NCI-H2081 (cell line): ENCODE measurements at places on chromosomes 16 and 17.

DNA sequence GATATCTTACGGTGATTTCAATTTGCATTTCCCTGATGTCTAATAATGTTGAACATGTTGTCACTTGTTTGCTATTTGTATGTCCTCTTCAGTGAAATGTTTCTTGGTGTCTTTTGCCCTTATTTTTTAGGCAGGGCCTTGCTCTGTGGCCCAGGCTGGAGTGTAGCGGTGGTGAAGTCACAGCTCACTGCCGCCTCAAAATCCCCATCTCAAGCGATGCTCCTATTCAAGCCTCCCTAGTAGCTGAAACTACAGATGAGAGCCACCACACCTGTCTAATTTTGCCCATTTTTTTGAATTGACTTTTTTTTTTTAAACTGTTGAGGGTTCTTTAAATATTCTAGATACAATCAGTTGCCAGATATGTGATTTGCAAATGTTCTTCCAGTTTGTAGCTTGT lies 8.3 kb downstream of the UBE2G1 start:
- no peak for DNase-seq

DNA sequence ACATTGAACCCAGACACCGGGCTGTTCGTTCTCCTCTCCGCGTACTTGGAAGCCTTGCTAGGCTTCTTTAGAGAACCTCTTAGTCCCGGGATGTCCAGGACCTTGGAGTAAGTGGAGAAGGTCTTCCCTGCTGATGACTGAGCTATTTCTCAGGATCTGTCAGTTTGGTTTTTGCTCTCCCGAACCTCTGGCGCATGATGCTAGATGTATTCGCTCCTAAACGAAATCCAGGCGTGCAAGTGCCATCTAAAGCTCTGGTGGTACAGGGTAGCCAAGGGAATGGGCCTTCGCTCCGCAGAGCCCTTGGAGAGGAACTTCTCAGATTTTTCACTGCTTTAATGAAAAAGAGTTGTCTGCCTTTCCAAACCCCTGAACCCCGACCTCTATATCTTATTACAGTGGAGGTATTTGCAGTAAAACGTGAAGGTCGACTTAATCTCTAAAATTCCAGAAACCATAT lies 547 bp downstream of the VMP1 start:
- DNase-seq, result no peak

DNA sequence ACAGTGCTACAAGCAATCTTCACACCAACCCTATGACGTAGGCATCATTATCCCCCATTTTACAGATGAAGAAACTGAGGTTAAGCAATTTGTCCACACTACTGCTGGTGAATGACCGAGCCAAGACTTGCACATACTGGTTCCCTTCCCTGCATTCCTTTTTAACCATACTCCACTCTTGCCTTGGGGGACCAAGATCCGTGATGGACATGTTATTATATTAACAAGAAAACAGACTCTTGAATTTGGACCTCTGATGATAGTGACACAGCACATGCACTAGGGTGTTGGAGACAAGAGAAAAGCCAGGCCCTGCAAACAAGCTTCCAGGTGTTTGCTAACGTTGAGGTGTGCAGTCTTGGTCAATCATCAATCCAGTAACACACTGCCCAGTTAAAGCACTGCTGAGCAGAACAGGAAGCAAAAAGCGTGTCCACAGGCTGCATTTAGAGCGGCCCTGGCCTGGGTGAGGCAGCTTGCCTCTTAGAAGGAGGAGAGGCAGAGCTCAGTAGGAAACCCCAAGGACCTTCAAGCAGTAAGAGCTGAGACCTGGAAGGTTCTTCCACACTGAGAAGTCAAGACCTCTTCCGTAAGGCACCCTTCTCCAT lies 36.7 kb downstream of the HNF1B start:
- no peak for DNase-seq

GRCh38 chr17:35705705-35706104 lies 25.7 kb upstream of the RASL10B start:
- DNase-seq, result no peak

- DNase-seq, result peak; percentile 68
These were observed at the start of gene HYDIN for GRCh38 chr16:71230122-71230845. HYDIN (minus strand) TSS chr16:71230722; CDS start chr16:71186895, 43,827 bp downstream.

DNA sequence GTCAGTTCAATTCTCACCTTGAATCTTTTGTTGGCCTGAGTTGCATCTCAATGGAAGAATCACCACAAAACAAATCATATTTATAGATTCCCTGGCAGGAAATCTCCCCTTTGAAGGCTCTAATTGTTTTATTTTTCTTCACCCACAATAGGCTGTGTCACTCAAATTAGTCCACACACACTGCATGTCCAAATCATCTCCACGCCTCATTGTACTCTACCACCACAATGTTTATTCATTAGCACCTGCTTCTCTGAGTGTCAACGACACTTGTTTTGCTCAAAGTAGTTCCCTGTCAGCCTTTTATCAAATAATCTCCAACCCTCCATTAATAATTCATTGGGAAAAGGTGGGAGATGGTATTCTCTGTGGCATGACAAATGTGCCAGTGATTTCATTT lies 164.3 kb downstream of the ABCC12 start:
- DNase-seq, result no peak
